ENCODE measurements at places on chromosomes 3 and 15. TPM values are rescaled to one million over a fixed set of nuclear protein-coding genes. Genes with fewer than 3 reads are reported as not detected.

Gene IL17RD
- total RNA-seq, result not detected

DNA sequence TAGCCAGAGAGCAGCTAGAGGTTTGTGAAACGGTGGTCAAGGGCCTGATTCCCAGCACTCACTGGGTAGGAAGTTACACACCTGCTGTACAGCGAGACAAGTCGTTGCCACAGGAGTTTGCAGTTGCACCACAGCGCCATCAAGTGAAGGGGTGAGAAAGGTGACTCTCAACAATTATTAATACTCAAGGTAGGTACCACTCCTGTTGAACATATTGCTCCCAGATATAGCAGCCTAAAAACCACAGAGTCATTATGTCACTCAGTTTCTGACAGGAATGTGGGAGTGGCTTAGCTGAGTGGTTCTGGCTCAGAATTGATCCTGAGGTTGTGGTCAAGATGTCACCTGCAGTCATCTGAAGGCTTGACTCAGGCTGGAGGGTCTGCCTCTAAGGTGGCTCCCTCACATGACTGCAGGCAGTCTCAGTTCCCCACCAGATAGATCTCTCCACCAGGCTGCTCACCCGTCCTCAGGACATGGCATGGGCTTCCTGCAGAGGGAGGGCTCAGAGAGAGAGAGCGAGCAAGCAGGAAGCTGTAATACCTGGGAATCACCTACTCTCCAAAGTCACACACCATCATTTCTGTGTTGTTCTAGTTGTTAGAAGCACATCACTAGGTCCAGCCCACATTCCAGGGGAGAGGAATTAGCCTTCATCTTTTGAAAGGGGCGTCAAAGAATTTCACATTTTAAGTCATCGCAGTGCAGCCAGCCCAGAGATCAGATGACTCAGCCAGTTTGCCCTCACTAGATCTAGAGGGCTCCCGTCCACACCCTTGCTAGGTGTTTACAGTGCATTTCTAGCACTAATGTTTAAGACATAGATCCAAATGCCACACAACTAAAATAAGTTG, 17.0 kb upstream of the ANO10 start:
- DNase-seq, result no peak

GRCh38 chr3:140706360-140706759, 28.5 kb downstream of the TRIM42 start:
- DNase-seq, result no peak

Gene POPDC2
- 3.9 TPM for total RNA-seq

Gene AMT
- 11.1 TPM for total RNA-seq

GRCh38 chr3:152071924-152072323, 196.8 kb upstream of the MBNL1 start:
- no peak for DNase-seq
